ENCODE measurements at places on chromosomes 2 and 18.
A peak's percentile ranks its signal among the peaks of the same experiment; 100 is the strongest.

GRCh38 chr2:151181524-151181923, 80.1 kb downstream of the RBM43 start:
- DNase-seq, result no peak

DNA sequence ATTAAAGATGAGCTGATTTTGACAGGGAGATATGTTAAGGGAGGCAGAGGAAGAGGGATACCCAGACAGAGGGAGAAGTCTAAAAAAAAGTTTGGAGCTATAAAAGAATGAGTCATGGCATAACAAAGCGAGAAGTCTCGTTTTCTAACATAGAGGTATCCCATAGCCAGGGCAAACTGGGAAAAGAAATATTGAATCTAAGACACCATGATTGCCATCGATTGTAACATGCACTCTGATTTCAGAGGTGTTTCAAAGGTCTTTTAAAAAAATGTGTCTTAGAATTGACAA, 110.7 kb downstream of the MDH1 start:
- peak; percentile 17 for DNase-seq

DNA sequence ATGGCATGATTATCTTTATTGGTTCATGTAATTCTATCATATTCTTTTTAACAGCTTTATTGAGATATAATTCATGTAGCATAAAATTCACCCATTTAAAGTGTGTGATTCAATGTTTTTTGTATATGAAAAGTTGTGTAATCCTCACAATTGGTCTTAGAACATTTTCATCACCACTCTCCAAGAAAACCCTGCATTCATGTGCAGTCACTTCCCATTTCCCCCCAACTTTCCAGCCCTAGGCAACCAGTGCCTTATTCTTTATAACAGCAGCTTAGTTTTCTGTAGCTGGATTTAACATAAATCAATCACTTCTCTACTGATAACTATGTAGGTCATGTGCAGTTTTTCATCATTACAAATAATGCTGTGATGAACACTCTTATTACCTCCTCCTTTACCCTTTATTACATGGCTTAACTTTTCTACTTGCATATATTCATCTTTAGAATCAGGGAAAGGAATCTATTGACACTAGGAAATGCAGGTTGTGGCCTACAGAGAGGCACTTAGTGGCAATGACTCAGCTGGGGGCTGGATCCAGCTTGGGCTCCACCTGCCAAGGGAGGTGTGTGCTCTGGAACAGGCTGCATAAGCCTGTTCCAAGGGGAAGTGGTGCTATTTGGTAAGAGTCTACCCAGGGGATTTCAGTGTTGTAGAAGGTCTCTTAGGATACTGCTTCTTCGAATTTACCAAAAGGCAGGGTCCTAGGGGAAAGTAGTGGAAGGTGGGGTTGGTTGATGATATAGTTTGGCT, 89.1 kb downstream of the ETAA1 start:
- DNase-seq, result peak; percentile 71

DNA sequence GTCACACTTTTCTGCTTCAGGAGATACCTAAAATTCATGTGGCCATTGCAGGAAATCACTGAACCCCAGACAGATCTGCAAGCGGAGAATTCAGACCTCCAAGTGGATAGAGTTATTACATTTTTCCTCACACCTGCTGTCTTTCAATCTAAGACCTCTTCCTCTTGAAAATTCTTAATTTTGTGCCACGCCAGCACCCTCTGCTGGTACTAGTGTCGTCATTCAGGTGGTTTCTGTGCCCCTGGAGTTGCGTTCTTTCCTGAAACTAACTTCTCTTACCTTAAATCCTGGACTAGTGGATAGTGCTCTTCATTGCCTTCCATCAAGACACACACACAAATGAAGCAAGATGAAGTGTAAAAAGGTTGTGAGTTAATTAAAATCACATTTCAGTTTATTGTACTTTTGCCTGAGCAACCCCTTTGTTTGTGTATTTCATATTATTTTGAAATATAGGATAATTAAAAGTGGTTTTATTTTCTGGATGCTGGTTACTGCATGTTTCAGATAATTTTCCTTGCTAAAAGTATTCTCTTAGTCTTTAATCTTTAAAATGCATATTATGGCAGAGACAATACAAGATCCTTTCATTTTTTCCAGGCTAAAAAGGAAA, 1.6 kb upstream of the DNER start:
- peak; percentile 50 for DNase-seq

DNA sequence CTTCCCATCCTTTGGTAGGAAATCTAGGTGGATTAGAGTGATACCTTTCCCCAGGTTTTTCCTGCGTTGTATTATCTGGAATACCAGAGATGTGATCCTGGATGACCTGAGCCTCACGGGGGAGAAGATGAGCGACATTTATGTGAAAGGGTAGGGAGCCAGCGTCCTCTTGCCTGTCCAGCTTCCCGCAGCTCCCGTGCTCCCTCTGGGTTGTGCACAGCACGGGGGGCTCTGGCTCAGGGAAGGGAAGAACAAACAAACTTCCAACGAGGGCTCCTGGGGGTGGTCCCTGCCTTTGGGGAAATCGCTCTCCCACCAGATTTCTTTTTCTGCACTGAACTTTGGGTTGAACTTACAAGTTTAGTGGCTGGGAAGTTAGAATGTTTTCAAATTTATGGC, 215.7 kb downstream of the DYSF start:
- DNase-seq, result no peak

GRCh38 chr2:102513355-102513939, 40.4 kb downstream of the SLC9A4 start:
- no peak for DNase-seq

DNA sequence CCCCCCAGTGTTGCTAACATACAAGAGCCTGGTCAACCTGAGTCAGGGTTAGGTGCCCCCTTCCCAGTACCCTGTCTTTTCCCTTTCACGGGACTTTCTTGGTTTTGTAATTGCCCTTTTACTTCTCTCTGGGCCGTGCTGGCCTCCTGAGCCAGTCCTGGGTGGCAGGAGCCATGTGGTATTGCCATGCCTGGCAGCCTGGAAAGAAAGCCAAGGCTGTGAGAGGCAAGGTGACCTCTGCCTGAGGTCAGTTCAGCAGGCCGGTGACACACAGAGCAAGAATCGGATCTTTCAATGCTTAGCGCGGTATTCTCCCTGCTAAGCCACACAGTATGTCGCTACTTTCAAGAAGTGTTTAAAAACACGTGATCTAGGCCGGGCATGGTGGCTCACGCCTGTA, 52.3 kb downstream of the C18orf63 start:
- no peak for DNase-seq

All from bronchial epithelial cell (primary cell).